Activated T-cell treated with anti-CD3 and anti-CD28 coated beads for 1 hour (primary cell): ENCODE measurements at places on chromosomes 2 and 18.

- no peak for DNase-seq
Measured at GRCh38 chr2:42933824-42934254, 141.5 kb upstream of the HAAO start.

GRCh38 chr2:85255813-85256594, 71.8 kb downstream of the TGOLN2 start:
- DNase-seq = no peak

DNA sequence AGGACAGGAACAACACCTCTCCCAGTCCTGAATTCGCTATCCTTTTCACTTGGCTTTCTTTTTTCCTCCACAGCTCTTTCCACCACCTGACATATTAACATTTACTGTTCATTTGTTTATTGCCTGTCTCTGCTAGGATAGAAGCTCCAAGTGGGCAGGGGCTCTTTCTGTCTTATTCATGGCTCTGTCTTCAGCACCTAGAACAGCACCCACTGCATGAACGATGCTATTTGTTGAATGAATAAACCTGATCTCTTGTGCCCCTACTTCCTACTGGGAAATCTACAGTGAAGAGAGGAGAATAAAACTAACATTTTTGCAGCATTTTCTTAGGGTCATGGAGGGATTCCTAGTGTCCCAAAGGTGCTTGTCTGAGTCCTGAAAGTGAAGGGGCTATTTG, 24.4 kb upstream of the GAREM2 start:
- DNase-seq = no peak

GRCh38 chr2:39264733-39265132, 21.0 kb upstream of the CDKL4 start:
- no peak for DNase-seq

DNA sequence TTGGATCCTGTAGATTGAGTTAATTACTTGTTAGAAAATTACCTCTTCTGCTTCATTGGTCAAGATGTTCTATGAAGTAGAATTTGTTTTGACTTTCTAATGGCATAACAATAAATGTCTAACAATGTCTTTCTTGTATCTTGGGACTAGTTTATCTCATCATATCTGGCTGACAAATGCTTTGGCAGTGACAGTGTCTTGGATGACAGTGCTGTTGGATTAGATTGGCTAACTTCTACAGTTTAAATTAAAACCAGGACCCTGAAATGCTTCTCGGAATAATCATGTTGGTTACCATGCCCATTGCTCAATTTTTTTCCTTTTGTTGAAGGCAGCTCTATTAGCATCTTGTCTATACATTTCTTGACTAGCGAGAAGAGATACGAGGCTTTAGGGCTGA, 176.9 kb downstream of the PARD3B start:
- DNase-seq = no peak

GRCh38 chr2:112579241-112579640, 5.2 kb upstream of the CHCHD5 start:
- no peak for DNase-seq

DNA sequence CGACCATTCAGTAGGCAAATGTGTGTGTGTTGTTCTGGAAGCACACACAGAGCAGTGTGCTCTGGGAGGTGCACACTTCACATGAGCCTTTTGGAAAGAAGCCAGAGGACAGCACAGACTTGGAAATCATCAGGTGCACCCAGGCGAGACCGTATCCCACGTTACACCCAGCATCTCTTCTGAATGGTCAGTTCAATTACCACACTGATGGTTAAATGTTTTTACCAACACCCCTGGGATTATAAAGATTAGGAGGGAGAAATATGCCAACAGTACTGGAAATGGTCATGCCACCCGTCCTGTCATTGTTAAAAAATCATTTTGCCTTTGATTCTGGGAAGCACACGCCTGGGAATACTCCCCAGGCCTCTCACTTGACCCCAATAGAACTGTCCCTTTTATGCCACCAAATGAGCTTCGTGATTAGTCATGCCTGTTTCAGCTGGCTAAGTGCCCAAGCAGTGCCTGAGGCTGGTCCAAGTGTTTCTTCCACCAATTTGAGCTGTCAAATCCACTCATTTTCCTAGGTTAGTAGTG, 183.7 kb downstream of the NRP2 start:
- no peak for DNase-seq

- no peak for DNase-seq
Measured at GRCh38 chr18:9984080-9984479, 70.3 kb downstream of the VAPA start.

- DNase-seq = no peak
Measured at GRCh38 chr18:35441857-35442595, 55.7 kb downstream of the INO80C start.

DNA sequence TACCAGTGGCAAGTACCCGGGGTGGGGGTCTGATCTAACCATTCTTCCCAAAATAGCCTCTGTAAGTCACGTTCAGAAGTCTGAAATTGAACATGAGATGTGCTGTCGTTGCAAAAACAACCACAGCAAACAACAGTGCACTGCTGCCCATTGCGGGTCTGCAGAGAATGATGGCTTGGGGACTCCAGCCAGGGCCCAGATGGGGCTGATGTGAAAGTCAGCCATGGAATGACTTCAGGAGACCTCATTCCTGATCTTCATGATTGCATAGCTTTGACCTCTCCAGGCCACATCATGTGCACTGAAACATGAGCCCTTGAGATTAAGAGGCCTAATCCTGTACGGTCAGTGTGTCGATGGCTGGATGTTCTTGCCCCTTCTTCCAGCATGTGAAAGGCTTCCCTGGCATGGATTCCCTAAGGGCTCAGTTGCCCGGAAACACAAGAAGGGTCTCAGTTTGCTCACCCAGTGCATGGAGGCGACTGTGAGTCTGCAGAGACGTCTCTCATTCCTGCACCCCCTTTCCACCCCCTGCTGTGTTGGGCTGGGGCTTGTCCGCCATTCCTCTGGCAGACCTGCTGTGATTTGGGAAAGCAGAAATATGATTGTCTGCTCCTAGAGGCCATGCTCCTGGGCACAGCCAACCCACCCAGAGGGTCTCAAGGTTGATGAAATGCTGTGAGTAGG, 191.6 kb downstream of the SEPTIN10 start:
- DNase-seq = no peak

DNA sequence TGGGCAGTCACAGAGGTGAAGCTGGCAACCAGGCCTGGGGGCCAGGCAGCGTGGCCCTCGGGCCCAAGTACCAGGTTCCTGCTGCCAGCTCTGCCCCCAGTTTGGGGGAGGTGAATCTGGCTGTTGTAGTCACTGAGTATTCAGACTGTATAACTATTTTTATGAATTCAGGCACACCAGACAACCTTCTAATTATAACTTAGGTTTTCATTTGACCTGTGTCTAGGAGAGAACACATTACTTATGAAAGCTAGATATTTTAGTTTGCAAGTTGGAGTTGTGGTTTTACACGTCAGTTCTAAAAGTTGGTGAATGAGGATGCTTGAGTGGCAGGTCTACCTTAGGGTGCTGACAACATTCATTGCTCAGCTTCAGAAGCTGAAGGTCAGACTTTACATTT, 71.7 kb downstream of the LIMS1 start:
- no peak for DNase-seq

- no peak for DNase-seq
Measured at GRCh38 chr2:127039387-127040031, 67.4 kb downstream of the BIN1 start.

GRCh38 chr18:58397385-58398132, 231.3 kb downstream of the ALPK2 start:
- DNase-seq = no peak

- DNase-seq = no peak
Measured at GRCh38 chr18:50836521-50836957, 16.7 kb upstream of the MRO start.

- no peak for DNase-seq
Measured at GRCh38 chr2:22753476-22753875, 631.5 kb upstream of the KLHL29 start.

GRCh38 chr2:48568547-48568946, 38.6 kb downstream of the STON1 start:
- DNase-seq = no peak

DNA sequence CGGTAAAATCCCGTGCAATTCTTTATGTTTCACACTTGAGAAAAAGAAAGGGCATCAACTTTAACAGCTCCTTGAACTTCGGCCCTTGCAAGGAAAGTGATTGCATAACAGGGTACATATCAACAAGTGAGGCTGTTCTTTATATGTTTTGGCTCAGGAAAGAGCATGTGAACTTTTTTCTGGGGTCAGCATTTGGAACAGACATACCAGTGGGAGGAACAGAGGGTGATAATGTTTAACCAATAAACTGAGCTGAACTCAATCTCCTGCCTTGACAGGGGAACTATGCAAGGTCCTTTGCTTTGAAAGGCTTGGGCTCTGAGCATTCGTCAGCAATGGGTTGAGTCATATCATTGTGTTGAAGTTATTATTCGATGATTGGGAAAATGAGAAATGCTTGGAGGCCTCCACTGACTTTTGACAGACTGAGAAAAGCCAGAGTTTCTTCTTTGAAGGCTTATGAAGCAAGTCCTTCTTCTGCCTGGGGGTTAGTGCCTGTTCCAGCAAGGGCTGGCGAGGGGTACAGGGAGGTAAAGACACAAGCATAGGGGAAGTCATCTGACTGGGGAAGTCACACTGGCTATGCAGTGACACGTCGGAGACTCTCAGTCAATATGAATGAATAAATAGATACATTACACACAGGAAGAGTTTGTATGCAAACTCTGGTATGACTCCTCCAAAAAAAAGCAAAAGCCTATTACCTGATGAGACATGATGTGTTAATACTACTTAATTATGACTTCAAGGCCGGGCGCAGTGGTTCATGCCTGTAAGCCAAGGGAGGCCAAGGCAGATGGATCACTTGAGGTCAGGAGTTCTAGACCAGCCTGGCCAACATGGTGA, 57.2 kb downstream of the CYB5A start:
- no peak for DNase-seq

DNA sequence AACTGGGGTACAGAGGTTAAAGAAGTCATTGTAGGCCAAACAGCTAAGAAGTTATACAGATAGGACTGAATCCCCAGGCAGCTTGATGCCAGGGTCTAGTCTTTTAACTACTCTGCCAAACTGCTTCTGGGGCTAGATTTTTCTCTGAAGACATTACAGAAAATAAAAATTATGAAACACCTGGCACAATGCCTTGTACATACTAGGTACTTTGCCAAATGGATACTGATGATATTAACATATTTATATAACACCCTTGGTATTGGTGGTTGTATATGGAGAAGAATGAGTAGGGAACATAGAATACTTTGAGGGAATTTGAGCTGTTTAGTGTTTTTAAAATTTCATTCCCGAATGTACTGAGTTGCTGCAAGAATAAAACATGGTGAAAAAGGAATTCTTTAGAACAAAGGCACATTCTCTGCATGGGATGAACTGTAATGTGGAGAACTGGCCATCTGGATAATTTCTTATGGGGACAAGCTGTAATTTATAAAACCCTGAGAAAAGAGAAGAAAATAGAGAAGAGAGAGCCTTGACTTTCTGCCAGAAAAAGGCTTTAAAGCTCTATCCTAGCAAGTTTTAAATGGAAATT, 210.9 kb upstream of the TMEM200C start:
- no peak for DNase-seq

DNA sequence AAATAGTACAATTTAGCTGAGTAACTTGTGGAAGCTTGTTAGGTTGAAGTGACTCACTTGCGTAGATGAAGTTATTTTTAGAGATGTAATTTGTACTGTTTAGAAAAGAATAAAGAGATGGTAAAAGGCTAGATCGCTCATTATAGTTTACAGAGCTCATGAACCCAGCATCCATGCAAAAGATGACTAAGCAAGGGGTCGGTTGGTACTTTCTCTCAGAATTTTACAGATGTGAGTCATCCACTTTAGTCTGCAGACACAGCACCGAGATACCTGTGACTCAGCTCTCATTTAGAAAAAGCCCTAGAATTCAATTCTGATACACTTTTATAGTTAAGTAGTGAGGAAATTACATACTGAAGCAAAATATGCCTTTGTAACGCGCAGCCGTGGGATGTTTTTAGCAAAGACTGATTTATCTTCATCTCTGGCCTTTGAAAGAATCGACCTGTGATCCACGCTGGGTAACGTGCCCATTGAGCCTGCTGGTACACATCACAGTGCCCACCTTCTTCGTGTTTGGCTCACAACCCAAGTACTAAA, 116.5 kb upstream of the FOSL2 start:
- no peak for DNase-seq

- DNase-seq = no peak
Measured at GRCh38 chr18:79528316-79528695, 132.6 kb downstream of the NFATC1 start.

DNA sequence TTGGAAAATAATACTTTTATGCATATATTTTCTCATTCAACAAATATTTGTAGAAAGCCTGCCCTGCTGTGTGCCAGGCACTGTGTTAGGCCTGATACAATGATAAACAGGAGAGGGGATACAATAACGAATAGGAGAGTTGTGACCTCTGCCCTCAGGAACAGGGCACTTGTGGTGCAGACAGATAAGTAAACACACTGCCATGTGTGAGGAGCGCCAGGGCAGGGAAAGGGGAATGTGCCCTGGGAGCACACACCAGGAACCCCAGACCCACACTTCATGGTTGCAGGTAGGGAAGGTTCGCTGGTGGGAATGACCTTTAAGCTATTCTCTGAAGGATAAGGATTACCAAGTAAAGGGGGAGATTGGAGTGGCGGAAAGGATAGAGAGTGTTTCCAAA, 42.2 kb upstream of the DSC1 start:
- no peak for DNase-seq

GRCh38 chr18:6476880-6477279, 62.2 kb upstream of the L3MBTL4 start:
- DNase-seq = no peak

- no peak for DNase-seq
Measured at GRCh38 chr2:70145851-70146739, 44.7 kb downstream of the C2orf42 start.

DNA sequence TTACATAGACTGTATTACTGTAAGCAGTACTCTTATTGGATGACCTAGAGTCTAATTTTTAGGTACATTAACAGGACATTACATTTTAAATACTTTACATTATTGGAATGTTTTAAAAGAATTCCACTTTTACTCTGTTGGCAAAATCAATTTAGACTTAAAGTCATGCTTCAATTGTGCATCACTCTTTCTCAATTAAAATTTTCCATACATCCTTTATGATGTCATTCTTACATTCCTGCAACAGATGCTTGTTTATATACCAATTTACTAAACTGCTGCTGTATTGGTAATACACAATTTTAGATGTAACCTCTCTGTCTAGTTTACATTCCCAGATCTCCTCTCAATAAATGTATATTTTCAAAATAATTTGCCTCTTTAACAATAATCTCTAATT, 440.1 kb downstream of the ZEB2 start:
- no peak for DNase-seq

DNA sequence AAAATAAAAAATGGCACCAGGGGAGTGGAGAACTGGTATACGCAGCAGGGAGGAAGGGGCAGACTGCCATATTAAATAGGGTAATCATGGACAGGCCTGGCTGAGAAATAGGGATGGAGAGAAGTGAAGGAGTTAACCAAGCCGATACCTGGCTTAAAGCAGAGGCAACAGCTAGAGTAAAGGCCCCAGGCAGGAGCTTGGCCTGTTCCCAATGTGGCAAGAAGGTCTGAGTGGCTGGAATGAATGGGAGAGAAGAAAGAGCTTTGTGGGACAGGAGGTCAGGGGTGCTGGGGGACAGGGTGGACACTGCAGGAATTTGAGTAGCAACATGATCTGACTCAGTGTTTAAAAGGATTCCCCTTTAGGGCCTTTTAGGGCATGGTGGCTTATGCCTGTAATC, 15.9 kb upstream of the AGFG1 start:
- DNase-seq = no peak
